NCI-H226 (cell line): ENCODE measurements at places on chromosomes 7 and 10.

- no peak for DNase-seq
These were observed 151.5 kb upstream of the KAT6B start for GRCh38 chr10:74674927-74675326.

DNA sequence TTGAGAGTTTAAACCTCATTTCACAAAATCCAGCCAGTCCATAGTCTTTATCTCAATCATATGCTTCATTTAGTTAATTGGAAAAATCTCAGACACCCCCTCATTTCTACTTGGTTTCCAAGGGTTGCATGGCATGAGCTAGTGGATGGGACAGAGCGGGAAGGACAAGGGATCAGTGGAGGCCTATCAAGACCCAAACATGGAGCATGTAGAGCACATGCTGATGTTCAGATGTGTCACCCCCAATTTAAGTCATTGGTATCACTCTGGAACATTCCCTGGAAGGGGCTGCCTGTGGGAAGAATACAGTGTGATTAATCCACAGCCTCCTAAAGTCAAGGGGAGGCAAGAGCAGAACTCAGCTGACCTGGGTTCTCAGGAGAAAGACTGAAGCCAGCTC is 2.3 kb downstream of the C10orf71 start:
- DNase-seq: no peak

GRCh38 chr7:150317748-150318444 is 5.3 kb upstream of the LRRC61 start:
- DNase-seq: no peak

- no peak for DNase-seq
These were observed 300.6 kb downstream of the PLXNA4 start for GRCh38 chr7:132275416-132276233.

- DNase-seq: no peak
These were observed 11.6 kb downstream of the MICALL2 start for GRCh38 chr7:1447551-1448244.

DNA sequence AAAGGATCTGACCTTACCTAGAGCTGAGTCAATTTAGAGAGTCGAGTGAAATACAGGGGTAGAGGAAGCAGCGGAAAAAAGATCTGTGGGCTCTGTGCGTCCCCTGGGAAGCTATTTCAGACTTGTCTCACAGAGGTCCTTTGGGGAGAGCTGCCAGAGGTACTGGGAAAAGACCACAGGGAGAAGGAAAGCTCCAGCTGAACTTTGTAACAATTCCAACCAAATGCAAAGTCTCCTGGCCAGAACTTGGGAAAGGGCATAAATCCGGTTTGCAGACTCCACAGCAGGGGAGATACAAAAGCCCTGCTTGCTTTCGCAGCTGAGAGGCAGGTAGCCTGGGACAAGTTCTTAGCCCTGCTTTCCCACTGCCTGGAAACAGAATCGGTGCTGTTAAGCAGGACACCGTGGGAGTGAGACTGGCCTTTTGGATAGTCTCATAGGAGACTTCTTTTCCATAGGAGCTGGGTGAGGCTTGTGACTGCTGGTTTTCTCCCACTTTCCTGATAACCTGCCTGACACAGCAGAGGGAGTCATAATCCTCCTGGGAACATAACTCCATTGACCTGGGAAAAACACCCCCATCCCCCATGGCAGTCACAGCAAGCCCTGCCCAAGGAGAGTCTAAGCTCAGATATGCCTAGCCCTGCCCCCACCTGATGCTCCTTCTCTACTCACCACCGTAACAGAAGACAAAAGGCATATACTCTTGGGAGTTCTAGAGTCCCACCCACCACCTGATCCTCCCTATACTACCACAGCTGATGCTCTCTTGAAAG is 926.2 kb downstream of the KCNMA1 start:
- no peak for DNase-seq

DNA sequence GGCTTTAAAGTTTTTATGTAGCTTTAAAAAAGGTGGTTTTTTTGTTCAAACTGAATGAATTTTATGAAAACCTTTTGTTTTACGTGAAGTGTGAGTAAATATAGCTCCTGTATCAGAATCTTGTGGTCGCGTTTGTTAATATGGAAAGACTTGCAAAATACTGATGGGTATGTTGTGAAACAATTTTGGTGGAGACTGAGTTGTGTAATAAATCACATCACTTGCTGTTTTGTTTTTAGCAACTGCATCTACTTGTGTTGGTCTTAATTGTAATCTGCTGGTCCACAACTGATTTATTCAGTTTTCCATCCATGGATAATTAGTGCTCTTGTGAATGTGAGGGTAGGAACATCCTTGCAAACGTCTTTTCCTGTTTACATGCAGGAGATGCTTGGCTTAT is 10.5 kb downstream of the PLXDC2 start:
- DNase-seq: peak; percentile 41

GRCh38 chr10:34290412-34291081 is 524.5 kb downstream of the PARD3 start:
- peak; percentile 31 for DNase-seq

- DNase-seq: no peak
These were observed 27.1 kb upstream of the LBX1 start for GRCh38 chr10:101256387-101256786.

DNA sequence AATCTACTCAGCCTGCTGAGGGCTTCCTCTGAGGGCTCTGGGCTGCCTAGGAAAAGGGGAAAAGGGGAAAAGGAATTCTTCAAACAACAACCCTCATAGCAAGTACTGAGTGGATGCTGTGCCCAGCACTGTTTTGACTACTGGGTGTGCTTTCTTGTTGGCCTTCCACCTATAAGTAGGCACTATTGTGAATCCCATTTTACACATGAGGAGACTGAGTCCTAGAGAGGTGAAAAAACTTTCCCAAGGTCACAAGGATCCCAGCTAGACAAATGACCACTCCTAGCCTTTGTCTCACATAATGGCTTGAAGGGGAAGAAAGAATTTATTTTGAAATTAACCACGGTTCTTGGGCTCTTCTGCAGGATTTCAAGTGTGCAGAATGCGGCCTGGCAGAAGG is 17.1 kb downstream of the FGF8 start:
- DNase-seq: no peak

- no peak for DNase-seq
These were observed 131.0 kb downstream of the CXCL12 start for GRCh38 chr10:44253769-44254462.

- DNase-seq: peak; percentile 29
These were observed 28.9 kb downstream of the CPA1 start for GRCh38 chr7:130409067-130409711.

GRCh38 chr7:27066148-27066547 is 29.7 kb downstream of the HOXA1 start:
- DNase-seq: no peak

- no peak for DNase-seq
These were observed 293.6 kb downstream of the CSTF2T start for GRCh38 chr10:51405580-51406351.

DNA sequence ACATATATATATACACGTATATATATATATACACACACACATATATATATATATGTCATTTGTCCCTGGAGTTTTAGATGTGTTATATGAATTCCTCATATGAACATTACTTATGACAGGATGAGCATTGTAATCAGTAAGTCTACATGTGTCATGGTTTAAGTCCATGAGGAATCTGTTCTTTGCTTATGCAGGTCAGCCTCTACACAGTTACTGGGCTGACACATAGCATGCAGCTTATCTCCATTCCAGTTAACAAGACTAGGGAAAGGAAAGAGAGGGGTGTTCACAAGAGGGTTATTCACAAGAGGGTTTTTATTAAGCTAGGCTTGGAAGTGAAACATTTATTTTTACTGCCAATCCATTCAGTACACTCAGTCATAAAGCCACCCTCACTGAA is 226.7 kb downstream of the SNX13 start:
- DNase-seq: peak; percentile 45

- DNase-seq: no peak
These were observed 137.0 kb downstream of the SND1 start for GRCh38 chr7:127789031-127789430.

DNA sequence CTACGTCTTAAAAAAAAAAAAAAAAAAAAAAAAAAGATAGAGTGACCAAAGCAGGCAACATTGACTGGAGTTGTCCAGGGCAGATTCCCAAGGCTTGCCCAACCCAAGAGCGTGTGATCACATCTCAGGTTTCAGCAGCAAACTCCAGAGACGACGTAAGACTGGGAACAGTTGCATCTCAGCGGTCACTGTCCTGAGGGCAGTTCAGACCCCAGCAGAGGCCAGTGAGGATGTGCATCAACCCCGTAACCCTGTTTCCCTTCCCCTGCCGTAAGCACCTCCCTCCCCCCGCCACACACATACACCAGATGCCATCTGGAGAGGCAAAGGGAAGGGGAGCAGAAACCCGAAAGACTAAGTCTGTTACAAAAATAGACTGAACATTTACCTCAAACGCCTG is 19.3 kb upstream of the TOMM7 start:
- DNase-seq: no peak

GRCh38 chr10:15045380-15045779 is 1.6 kb downstream of the OLAH start:
- no peak for DNase-seq

DNA sequence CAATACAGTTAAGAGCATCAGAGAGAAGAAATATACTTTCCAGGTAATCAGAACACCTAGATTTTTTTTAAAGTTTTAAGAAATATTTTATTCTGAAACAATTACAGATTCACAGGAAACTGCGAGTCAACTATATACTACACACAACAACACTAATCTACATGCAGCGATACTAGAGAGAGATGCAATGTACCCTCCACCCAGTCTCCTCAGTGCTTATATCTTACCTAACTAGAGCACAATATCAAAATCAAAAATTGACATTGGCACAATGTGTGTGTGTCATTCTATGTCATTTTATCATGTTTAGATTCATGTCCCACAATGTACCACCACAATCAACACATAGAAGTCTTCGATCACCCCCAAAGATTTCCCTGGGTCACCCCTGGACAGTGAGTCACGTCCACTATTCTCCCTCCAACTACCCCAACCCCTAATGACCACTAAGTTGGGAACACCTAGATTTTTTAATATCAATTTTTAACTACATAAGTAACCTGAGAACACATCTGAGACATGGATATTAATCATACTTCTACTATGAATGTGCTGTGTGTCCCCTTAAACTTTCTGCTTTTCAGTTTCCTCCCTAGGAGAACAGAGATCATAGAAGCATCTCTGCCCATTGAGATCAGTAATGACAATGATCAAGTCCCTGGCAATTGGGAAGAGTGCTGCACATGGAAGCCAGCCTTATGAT is 86.5 kb downstream of the GSAP start:
- DNase-seq: no peak

GRCh38 chr10:59505926-59506325 is 143.6 kb upstream of the FAM13C start:
- no peak for DNase-seq

DNA sequence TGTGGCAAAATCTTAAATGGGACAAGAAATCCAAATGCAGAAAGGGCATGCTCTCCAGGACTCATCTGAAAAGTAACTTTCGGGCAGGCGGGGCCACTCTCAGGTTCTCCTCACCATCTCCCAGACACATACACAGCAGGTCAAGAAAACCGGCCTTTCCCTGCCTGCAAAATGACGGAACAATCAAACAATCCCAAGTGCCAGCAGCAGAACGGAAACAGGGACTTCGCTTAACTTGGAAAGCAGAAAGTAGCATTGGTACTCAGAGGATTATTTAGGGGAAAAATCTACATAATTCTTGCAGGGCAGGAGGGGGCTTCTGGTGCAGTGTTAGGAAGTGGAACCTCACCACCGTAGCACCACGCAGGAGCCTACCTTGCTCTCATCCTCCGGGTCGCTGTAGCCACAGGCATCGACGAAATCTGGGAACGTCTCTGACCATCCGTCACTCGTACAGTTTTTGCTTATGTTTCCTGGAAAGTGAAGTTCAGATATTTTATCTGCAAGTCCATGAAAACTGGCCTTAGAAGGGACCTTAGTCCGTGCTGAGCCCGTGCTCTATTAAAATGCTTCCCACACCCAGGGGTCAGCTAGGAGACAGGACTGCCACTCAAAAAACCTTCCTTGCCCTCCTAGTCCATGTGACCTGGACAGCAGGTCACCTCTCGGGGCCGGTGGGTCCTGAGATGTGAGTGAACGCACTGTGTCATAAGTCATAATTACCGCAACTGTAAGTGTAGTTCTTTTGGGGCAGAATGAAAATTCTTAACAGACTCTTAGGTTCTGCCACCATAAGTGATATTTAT is 41.1 kb downstream of the VIPR2 start:
- no peak for DNase-seq

DNA sequence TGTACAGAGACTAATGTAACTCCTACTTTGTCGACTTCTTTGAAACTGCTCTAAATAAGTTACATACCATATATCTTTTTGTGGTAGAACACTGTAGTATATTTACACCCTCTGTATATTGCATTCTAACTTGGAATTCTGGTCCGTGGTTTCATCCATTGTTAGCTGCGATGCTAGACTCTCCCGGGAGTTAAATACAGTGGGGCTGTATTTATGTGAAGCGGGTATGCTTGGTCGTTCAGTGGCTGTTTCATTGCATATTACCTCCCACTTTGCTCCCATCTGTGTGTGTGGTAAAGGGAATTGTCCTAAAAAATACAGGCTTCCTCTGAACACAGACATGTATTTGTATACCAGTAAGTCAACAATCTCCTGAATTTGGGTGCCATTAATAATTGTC is 231.1 kb downstream of the SLC25A13 start:
- no peak for DNase-seq

GRCh38 chr7:2280424-2280823 is 33.8 kb downstream of the SNX8 start:
- DNase-seq: no peak

DNA sequence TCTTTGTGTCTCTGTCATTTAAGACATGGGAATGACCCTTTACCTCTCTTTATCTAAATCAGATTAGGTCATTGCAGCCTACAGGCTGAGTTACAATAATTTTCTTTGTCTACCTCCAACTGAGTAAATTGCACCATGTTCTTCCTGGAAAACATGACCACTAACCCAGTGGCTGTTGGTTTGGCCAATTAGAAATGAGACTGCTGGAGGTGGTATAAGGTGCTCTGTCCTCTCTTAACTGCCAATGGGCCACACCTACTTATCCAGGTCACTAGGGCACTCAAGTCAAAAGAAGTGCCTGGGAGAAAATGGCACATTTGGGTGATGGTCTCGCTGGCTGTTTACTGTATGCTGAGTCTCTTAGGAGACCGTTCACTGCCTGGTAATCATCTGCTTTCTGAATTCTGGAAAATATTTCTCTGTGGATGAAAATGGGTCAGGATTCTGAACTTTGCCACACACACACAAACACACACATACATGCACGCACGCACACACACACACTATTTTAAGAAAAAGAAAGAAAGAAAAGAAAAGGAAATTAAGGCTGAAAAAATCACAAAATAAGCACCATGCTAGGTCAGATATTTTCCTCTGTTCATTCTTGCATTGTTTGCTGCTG is 16.4 kb downstream of the STAMBPL1 start:
- no peak for DNase-seq

- no peak for DNase-seq
These were observed 315.5 kb downstream of the RPS24 start for GRCh38 chr10:78349165-78349516.

GRCh38 chr10:34334908-34335307 is 480.2 kb downstream of the PARD3 start:
- DNase-seq: no peak

GRCh38 chr10:81918766-81919165 is 43.8 kb downstream of the NRG3 start:
- no peak for DNase-seq
